Endothelial cell of umbilical vein (primary cell): ENCODE measurements at places on chromosomes 13 and 19. TPM values are rescaled to one million over a fixed set of nuclear protein-coding genes. Genes with fewer than 3 reads are reported as not detected.

- H3K36me3 ChIP-seq, result no peaks in the 10 kb centered on the region
- no peaks in the 10 kb centered on the region for H3K27me3 ChIP-seq
- H3K4me3 ChIP-seq, result no peak overlapping the region
- peaks cover 13% of the 10 kb centered on the region for H3K4me1 ChIP-seq
These were observed 156.2 kb downstream of the DNAJC3 start for GRCh38 chr13:95833126-95833525.

DNA sequence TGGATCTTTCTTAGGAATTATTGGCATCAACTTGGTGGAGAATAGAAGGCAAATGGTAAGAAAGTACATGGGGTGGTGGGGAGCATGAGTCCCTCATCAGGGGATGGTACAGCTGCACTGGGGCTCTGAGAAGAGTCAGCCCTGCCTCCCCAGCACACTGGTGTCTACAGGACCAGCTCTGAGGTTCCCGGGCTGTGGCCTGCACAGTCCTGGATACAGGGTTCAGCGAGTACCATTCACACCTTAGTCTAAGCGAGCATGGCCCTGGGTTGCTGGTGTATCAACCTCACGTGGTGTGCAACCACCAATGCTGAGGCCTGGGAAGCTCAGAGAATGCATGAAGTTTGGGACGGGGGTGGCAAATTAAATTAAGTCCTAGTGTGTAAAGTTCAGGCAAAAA is 10.1 kb downstream of the TMEM255B start:
- no peak overlapping the region for H3K4me3 ChIP-seq
- H3K27me3 ChIP-seq, result no peaks in the 10 kb centered on the region
- peaks cover 43% of the 10 kb centered on the region for H3K36me3 ChIP-seq
- peaks cover 30% of the 10 kb centered on the region for H3K4me1 ChIP-seq

DNA sequence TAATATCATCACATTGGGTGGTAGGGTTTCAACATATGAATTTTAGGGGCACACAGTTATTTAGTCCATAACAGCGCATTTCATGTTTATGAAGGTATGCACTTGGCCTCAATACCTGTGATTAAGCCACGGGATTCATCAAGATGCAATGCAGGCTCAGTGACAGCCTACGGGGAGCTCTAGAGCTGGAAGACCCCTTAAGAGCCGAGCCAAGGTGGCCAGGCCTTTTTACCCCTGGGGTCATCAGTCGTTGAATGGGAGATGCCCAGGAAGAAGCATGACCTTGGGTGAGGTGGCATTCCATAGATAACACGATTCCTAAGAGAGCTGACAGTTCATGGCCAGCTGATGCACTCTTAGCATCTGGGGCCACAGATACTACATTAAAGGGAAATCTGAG is 380.0 kb downstream of the ZNF536 start:
- H3K27me3 ChIP-seq, result no peaks in the 10 kb centered on the region
- no peak for DNase-seq
- no peak overlapping the region for H3K27ac ChIP-seq
- H3K4me1 ChIP-seq, result no peaks in the 10 kb centered on the region

- DNase-seq, result no peak
- no peak overlapping the region for H3K4me3 ChIP-seq
- no peak overlapping the region for H3K27ac ChIP-seq
- no peaks in the 10 kb centered on the region for H3K27me3 ChIP-seq
- H3K36me3 ChIP-seq, result no peaks in the 10 kb centered on the region
These were observed 6.4 kb downstream of the ZNF562 start for GRCh38 chr19:9668544-9668943.

GRCh38 chr19:20080656-20081055 is 2.9 kb downstream of the ZNF90 start:
- DNase-seq, result no peak
- H3K36me3 ChIP-seq, result no peaks in the 10 kb centered on the region
- no peak overlapping the region for H3K4me3 ChIP-seq
- H3K4me1 ChIP-seq, result no peaks in the 10 kb centered on the region
- H3K27ac ChIP-seq, result no peak overlapping the region

DNA sequence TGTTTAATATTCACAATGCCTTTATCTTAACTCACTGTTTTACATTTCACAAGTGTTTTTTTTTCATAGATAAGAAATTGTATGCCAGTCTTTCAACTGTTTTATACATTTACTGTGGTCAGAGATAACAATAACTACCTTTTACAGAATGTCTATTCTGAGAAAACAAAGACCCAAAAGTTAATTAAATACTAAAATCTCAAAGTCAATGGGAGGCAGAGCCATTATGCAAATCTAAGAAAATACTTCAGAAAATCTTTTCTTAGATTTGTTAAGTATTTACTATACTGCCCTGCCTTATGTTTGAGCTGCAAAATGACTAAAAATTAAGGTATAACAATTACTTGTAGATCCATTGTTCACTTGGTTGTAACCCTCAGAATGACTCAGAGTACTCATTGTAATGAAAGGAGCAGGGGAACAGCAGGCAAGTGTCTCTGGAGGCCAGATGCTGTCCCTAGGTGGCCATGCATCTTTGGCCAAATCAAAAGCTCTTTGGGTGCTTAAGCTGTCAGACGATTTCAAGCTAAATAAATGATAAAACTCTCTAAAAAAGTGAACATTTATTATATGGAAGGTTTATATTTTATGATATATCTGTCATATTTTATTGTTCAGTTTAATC is 770.1 kb upstream of the PCDH20 start:
- H3K27ac ChIP-seq, result no peak overlapping the region
- no peaks in the 10 kb centered on the region for H3K4me1 ChIP-seq
- no peaks in the 10 kb centered on the region for H3K27me3 ChIP-seq
- H3K4me3 ChIP-seq, result no peak overlapping the region

DNA sequence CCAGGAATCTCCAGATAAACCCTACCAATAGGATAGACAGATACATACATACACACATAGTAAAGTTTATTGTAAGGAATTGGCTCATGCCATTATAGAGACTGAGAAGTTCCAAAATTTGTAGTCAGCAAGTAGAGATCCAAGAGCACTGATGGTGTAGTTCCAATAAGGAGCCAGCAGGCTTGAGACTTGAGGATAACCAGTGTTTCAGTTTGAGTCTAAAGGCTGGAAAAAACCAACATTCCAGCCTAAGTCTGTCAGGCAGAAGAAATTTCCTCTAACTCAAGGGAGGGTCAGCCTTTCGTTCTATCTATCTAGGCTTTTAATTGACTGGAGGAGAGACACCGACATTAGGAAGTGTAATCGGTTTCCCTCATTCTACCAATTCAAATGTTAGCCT is 110.2 kb upstream of the TSHZ3 start:
- no peaks in the 10 kb centered on the region for H3K27me3 ChIP-seq
- H3K27ac ChIP-seq, result no peak overlapping the region
- H3K36me3 ChIP-seq, result no peaks in the 10 kb centered on the region
- no peak overlapping the region for H3K4me3 ChIP-seq

DNA sequence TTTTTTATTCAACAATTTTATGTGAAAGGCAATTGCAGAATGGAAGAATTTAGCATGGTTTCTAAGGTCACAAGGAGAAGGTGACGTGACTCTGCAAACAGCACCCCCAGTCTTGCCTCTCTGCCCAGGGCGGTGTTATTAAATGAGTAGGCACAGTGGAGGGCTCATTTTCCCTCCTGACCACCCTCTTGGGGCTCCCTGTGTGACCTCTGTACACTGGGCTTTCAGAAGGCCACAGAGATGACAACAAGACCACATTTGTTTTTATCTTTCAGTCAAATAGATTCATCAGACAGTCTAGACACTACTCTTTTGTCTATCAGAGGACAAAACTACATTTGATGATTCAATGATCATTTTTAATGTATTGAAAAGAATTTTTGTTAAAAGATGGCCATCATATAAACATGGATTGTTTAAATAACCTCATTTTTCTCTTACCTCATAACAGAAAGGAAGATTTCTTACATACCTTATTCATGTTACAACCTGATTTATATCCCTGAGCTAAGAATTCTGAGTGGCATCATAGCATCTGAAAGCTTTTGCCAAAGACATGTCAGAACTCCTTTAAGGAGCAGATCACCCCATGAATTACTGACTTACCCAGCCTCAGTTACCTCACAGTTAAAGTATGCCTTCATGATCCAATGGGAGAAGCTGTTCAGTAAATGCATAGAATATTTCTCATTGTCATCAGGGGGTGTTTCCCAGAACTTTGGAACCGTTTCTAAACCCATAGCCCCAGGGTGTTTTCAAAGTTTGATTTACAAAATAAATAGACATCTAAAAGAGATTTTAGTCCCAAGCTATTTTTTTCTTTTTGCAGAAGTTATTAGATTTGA is 184.0 kb upstream of the RFC3 start:
- no peak for DNase-seq
- H3K36me3 ChIP-seq, result no peaks in the 10 kb centered on the region
- H3K27me3 ChIP-seq, result no peaks in the 10 kb centered on the region
- no peak overlapping the region for H3K4me3 ChIP-seq

- H3K4me3 ChIP-seq, result no peak overlapping the region
- H3K27me3 ChIP-seq, result no peaks in the 10 kb centered on the region
- H3K4me1 ChIP-seq, result no peaks in the 10 kb centered on the region
- peaks cover 83% of the 10 kb centered on the region for H3K36me3 ChIP-seq
These were observed 27.7 kb upstream of the EPHX3 start for GRCh38 chr19:15259907-15260306.

- no peaks in the 10 kb centered on the region for H3K27me3 ChIP-seq
- DNase-seq, result no peak
- no peak overlapping the region for H3K4me3 ChIP-seq
- no peaks in the 10 kb centered on the region for H3K36me3 ChIP-seq
These were observed 482.0 kb downstream of the DIAPH3 start for GRCh38 chr13:59681636-59682311.

DNA sequence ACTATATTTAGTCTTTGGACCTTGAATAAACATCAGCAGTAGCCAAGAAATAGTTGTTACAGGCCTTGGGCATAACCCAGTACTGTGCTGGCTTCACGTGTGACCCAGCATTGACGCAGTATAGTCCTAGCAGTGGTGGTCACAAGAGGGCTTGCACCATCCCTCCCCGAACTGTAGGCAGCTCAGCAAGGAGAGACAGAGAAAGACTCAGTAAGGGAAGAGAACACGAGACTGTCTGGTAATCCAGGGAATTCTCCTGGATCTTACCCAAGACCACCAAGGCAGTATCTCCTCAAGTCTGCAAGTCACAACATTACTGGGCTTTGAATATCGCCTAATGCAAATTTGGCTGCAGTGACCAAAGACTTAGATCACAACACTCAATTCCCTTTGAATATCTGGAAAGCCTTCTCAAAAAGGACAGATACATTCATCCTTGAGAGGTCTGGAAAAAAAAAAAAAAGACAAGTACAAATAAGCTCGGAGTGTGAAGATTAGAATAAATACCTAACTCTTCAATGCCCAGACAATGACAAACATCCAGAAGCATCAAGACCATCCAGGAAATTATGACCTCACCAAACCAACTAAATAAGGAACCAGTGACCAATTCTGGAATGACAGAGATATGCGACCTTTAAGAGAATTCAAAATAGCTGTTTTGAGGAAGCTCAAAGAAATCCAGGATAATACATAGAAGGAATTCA is 39.7 kb downstream of the CAB39L start:
- H3K4me1 ChIP-seq, result no peaks in the 10 kb centered on the region
- H3K36me3 ChIP-seq, result no peaks in the 10 kb centered on the region
- H3K4me3 ChIP-seq, result no peak overlapping the region
- no peak overlapping the region for H3K27ac ChIP-seq
- no peaks in the 10 kb centered on the region for H3K27me3 ChIP-seq

- no peaks in the 10 kb centered on the region for H3K36me3 ChIP-seq
- no peak for DNase-seq
- H3K27ac ChIP-seq, result no peak overlapping the region
- H3K4me3 ChIP-seq, result no peak overlapping the region
These were observed 172.2 kb downstream of the OLFM4 start for GRCh38 chr13:53200498-53201453.

GRCh38 chr13:51357928-51358595 is 18.6 kb downstream of the SERPINE3 start:
- DNase-seq, result peak; percentile 23
- H3K4me1 ChIP-seq, result no peaks in the 10 kb centered on the region
- H3K4me3 ChIP-seq, result no peak overlapping the region
- no peak overlapping the region for H3K27ac ChIP-seq
- peaks cover 3% of the 10 kb centered on the region for H3K36me3 ChIP-seq

DNA sequence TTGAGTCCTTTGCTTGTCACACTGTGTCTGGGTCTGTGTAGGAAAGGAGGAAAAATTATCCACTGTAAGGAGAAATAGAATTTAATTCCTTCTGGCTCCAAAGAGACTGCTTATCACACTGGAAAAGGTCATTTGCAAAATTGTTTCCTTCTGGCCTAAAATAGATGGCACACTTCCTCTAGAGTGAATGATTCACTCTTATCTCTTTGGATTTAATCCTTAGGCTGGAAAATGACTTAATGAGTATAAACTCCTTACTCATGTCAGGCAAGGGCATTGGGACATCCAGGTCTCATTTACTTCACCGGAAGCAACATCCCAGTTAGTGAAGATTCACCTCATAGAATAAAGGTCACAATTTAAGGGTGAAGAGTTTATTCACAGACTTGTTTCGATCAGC is 293.6 kb downstream of the OXGR1 start:
- no peak overlapping the region for H3K27ac ChIP-seq
- no peak for DNase-seq
- H3K27me3 ChIP-seq, result no peaks in the 10 kb centered on the region

- H3K27ac ChIP-seq, result no peak overlapping the region
- H3K4me3 ChIP-seq, result no peak overlapping the region
- H3K27me3 ChIP-seq, result no peaks in the 10 kb centered on the region
- H3K36me3 ChIP-seq, result no peaks in the 10 kb centered on the region
- no peaks in the 10 kb centered on the region for H3K4me1 ChIP-seq
These were observed 174.7 kb downstream of the GPC5 start for GRCh38 chr13:91572944-91573598.

- H3K27me3 ChIP-seq, result no peaks in the 10 kb centered on the region
- no peak overlapping the region for H3K27ac ChIP-seq
- H3K36me3 ChIP-seq, result no peaks in the 10 kb centered on the region
- no peak for DNase-seq
These were observed 13.3 kb downstream of the DYRK1B start for GRCh38 chr19:39820696-39821095.

- H3K4me3 ChIP-seq, result no peak overlapping the region
- no peaks in the 10 kb centered on the region for H3K27me3 ChIP-seq
- no peak overlapping the region for H3K27ac ChIP-seq
- no peaks in the 10 kb centered on the region for H3K4me1 ChIP-seq
These were observed 90.8 kb downstream of the UQCRFS1 start for GRCh38 chr19:29122185-29122584.

Gene OR10H1
- not detected in 2 replicates for polyA plus RNA-seq

Gene NLRP5
- not detected in 2 replicates for polyA plus RNA-seq

Gene TEAD2
- 60.3 and 60.9 TPM in 2 replicates for polyA plus RNA-seq

Gene LGALS14
- polyA plus RNA-seq, result not detected in 2 replicates

Gene URAD
- polyA plus RNA-seq, result not detected in 2 replicates

Gene SLC17A7
- polyA plus RNA-seq, result 0.06 and 0.07 TPM in 2 replicates
